Bronchial epithelial cell (primary cell): ENCODE measurements at places on chromosomes 1 and 21. TPM values are rescaled to one million over a fixed set of nuclear protein-coding genes. Genes with fewer than 3 reads are reported as not detected.

Gene TMOD4
- not detected in 2 replicates for total RNA-seq

DNA sequence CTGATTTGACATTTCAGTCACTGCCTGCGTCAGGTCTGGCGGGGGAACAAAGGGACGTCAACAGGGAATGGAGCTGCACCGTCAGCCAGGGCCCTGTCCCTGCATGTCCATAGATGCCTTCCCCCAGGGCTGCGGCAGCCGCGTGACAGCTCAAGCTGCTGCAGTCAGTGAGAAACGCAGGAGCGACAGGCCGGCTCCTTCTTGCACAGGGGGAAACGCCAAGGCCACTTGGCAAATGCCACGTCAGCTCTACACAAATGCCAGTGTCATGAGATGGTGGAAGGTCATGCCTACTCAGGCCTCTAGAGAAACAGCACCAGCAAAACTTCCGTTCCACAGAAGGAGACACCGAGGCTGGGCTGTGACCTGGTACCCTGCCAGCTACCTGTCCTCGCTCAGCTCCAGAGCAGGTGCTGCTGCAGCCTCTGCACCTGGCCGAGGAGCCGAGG is 37.7 kb downstream of the SYF2 start:
- peak; percentile 94 for DNase-seq

DNA sequence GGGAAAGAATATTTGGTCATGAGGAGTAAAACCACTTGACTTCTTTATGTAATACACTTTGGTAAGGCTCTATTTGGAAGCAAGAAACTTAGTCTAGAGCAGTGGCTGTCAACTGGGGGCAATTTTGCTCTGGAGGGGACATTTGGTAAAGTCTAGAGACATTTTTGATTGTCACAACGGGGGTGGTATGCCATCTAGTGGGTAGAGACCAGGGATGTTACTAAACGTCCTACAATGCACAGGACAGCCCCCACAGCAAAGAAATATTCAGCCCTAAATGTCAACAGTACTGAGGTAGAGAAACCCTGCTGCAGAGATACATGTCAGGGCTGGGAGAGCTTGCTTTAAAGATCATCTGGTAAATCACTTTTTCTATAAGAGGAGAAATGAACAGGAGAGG is 13.5 kb downstream of the FUCA1 start:
- no peak for DNase-seq

Gene BRDT
- total RNA-seq: not detected in 2 replicates

GRCh38 chr1:77841574-77841973 is 46.9 kb upstream of the NEXN start:
- no peak for DNase-seq

Gene NHLH1
- not detected in 2 replicates for total RNA-seq

Gene MIXL1
- not detected in 2 replicates for total RNA-seq

Gene GPR153
- 16.5 and 44.2 TPM in 2 replicates for total RNA-seq

DNA sequence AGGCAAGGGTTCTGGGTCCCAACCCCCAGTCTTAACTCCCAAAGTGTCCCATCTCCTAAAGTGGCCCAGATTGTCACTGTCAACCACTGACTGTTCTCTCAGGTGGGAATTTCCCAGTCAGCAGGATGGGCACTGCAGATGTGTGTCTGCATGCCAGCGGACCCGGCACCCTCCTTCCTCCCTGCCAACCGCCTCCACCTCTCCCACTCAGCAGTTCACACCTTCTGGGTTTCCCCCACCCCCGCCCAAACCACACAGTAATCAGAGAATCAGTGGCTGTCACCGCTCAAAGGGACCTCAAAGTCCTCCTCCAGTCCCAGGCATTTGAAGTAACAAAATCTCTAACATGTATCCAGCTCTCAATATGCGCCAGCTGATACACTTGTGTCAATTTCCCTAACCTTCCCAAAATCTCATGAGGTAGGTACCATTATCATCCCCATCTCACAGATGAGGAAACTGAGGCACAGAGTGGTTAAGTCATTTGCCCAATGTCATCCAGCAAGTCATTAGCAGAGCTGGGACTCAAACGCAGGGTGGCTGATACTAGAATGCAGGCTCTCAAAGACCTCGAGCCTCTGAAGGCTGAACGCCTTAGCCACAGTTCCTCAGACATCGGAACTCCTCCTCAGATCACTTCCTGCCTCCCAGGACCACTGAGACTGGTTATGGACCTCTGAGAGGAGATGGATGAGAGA is 4.8 kb downstream of the RUNX3 start:
- no peak for DNase-seq

DNA sequence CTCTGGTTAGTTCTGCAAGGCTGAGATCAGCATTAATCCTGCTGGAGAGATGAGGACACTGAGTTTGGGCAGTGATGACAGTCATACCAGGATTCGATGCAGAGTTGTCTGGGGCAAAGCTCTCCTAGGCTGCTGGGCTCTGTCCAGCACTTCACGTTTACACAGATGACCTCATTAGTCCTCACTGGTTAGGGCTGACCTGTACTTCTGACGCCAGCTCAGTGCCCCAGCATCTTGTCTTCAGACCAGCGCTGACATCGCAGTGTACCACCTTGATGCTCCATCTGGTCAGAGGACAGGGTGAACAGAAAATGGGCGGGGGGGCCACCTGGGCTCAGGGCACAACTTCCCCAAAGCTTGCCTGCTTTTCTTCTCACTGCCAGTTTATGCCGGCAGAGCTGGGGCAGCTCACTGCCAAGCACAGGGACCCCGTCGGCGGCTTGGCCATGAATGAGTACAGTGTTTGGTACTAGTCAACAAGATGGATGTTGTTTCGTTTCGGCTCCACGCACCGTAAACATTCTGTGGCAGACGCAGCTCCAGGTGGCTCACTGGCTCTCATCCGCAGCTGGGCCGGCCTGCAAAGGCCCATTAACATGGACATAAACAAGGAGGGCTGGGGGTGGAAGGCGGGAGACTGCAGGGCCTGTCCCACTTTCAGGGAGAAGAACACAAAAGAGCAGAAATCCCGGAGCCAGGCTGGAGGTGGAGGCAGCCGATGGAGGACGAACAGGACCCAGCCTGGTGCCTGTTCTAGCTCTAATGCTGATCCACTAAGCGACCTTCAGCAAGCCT is 118.7 kb downstream of the GLIS1 start:
- no peak for DNase-seq

DNA sequence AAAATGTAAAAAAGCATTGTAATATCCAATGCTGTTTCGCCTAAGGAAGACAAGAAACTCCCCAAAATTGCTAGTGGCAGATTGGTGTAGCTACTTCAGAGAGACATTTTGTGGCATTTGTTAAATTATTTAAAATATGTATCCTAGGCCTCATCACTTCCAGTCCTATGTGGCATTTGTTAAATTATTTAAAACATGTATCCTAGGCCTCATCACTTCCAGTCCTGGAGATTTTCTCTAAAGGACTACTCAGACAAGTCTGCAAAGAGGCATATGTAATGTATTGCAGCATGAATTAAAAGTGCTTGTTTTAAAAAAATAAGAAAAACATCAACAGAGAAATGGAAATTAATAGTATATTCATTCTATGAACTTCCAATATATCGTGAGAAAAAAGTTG is 95.6 kb upstream of the KCTD3 start:
- DNase-seq: no peak

DNA sequence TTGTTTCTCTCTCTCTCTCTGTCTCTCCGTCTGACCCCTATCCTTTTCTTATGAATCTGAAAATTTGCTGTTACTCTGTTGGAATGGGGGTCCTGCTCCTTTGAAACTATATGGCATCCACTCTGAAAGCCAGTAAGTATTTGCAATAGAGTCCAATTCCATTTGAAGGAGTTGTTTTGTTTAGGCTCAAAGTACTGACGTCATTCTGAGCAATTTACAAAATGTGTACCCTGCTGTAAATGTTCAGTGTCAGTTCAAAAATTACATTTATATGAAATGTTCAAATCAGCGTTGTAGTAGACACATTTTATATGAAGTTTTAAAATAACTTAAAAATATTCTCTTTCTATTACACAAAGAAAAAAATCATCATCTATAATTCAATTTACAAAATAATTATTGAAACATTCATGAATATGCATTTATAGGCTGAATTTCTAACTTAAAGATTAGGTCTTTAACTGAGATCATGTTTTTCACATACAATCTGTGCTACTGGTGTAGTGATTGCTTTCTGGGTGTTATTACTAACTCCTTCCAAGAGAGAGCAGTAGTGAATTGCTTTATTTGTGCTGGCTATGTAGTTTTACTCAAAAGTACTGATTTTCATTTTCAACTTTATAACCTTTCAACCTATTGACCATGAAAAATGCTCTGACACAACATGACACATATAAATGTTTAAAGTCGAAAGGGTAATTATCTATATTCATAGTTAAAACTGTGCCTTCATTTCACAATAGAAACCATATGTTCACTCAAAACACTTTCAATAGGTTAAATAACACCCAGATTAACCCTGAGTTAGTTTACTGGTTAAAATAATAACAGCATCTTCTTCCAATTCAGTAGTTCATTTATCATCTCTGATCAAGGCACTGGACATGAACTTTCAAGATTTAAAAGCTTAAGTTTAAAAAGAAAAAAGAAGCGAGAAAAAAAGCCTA is 253.1 kb upstream of the ADGRL4 start:
- peak; percentile 48 for DNase-seq

DNA sequence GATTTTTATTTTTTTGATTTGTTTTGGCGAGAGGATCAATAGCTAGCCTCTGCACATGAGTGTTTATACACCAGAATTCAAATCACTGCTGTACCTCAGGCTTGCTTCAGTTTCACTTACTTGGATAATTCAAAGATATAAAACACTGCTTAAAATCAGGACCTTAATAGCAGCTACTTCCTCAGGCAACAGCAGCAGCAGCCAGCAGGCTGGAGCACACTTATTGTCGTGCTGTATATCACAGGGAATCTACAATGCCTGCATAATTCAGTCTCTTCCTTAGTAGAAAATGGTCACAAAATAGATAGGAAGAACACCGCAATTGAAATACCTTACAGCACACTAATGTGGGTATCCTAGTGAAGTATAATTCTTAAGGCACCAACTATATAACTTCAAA is 497.3 kb downstream of the NEGR1 start:
- no peak for DNase-seq

- no peak for DNase-seq
Measured at GRCh38 chr21:45313015-45313414, 25.3 kb upstream of the POFUT2 start.

Gene TTLL7
- total RNA-seq: 0.79 and 1.2 TPM in 2 replicates

Gene SLC19A2
- 11.9 and 16.8 TPM in 2 replicates for total RNA-seq

GRCh38 chr1:185280589-185280988 is 36.5 kb downstream of the IVNS1ABP start:
- DNase-seq: no peak

Gene NCAM2
- total RNA-seq: 0.26 and 1.3 TPM in 2 replicates

Gene CHRM3
- total RNA-seq: 1.0 and 1.6 TPM in 2 replicates

Gene C1orf116
- total RNA-seq: 20.0 and 29.6 TPM in 2 replicates
